ENCODE measurements at places on chromosomes 3 and 15.

- DNase-seq = no peak
Measured at GRCh38 chr15:52858782-52859176, 68.6 kb upstream of the ONECUT1 start.

GRCh38 chr15:32928876-32929275 is 211.1 kb downstream of the GREM1 start:
- DNase-seq = no peak

DNA sequence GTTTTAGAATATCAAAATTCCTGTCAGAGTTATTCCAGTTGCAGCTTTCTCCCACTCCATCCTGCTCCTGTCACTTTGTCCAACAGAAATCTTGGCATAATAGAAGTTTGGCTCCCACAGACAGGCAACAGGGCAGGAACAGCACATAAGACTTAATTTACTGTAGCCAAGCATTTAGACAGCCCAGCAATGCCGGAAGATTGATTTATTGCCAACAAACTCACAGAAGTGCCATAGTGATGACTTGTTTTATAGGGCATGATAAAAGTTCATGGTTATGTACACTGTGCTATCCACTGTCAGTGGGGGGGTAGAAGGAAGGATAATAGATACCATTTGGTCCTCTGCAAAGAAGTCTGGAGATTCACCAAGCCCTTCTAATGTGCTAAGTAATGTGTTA is 98.3 kb upstream of the CBLB start:
- peak; percentile 77 for DNase-seq

GRCh38 chr3:128486681-128487537 is 6.1 kb downstream of the GATA2 start:
- DNase-seq = no peak

DNA sequence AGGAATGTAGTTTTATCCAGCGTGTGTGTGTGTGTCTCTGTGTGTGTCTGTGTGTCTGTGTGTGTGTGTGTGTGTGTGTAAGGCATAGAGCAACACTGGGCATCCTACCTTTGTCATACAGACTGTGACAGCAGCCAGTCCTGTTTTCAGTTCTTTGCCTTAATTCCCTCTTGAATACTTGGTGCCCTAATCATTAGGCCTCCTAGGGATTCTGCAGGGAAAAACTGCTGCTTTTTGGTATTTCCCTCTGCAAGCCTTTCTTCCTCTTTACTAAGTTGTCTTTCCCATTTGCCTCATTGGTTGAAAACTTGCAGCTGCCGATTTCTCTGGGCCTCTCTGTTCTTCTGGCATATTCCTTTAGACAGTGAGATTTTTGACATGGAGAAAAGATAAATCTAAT is 9.2 kb downstream of the SLC25A36 start:
- no peak for DNase-seq

- DNase-seq = no peak
Measured at GRCh38 chr3:159187706-159188105, 385.9 kb downstream of the MFSD1 start.

DNA sequence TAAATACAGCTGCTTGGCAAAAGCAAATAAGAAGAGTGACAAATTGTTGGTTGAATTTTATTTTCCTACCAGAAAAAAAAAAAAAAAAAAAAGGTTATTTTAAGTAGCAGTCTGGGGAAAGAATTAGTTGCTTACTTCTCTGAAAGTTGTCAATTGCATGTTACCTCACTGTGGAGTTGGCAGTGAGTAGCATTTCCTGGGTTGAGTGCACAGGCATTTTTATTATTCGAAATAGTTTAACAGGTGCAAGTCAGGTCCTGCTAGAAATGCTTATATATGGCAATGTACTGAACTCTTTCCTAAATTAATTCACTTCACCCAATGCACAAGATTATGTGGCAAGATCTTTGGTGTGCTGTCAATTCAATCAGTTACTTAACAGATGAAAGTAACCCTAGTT is 680.6 kb downstream of the EPHA3 start:
- DNase-seq = no peak

DNA sequence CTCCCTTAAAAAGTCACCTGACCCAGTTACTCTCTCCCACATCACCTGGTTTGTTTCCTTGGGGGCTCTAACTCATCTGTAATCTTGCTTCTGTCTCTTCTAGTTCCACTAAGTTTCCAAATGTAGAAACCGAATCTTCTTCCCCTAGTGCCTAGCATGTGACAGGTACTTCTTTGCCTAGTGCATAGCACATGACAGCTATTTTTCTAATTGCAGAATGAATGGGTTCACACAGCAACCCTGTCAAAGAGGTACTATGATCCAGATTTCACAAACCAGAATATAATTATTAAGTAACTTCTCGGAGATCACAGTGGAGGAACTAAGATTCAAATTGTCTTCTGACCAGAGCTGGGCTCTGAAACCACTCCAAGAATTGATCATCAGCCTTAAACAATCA is 7.4 kb downstream of the DPH3 start:
- no peak for DNase-seq

- DNase-seq = peak; percentile 14
Measured at GRCh38 chr15:75720787-75721479, 8.3 kb upstream of the CSPG4 start.

GRCh38 chr3:111706527-111706926 is 111.4 kb upstream of the ZBED2 start:
- no peak for DNase-seq

DNA sequence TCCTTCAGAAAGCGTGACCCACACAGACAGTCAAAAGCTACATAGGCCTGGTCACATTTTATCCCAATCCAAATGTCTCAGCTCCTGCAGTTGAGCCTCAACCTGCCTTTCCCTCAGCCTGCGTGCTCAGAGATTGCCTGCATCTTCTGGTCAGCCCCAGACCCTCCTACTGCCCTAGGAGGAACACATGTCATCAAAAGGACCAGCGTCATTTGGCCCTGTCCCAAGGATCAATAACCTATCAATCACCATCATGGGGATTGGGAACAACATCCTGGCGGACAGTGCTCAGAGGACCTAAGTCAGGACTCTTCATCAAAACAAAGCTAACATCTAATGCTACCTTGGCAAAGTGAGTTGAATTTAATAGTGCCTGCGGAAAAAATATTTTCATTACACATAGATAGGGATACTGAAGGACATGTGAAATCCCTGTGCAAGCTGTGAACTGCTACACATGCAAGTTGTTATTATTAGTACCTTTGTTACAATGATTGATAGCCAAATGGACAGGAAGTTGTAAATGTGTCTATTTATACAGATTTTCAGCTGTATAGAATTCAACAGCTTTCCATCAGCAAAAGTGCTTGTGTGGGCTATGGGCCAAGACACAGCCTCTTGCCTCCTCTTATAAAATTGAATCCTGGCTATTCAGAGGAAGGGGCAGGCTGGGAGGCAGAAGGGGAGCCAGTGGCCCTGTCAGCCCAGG is 47.7 kb downstream of the UMPS start:
- DNase-seq = no peak

DNA sequence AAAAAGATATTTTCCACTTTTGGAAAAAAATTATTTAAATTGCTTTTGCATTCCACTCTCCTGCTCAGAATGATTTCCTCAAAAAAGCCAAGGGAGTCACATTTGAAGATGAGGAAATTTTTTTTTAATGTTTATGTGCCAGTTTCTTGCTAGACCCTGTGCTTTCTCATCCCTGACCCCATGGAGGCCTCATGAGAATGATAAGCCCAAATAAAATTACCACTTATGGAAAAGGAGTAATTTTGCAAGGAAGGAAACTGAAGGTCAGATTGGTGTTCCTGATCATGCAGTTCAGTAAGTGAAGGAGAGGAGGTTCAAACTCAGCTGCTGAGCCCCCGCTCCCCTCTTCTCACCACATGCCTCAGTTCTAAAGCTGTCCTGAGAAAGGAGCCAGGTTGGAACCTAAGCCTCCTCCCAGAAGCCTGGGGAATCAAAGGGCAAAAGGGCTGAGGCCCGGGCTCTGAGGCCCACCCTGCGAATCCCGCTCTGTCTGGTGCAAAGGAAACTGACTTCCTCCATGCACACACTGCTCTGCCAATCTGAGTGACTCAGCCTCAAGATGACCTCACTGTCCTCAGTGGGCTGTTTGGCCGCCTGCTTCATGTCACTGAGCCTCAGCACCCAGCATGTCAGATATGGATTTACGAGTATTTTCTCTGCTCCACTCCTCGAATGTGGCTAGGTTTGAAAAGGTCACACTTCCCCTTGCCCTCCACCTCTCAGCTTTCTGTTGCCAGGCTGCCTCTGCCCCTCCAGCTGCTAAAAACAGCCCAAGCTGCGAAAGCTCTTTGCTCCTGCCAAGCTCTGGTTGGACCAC is 56.9 kb upstream of the FLNB start:
- DNase-seq = no peak

- DNase-seq = no peak
Measured at GRCh38 chr15:75869446-75869845, 26.2 kb downstream of the UBE2Q2 start.

DNA sequence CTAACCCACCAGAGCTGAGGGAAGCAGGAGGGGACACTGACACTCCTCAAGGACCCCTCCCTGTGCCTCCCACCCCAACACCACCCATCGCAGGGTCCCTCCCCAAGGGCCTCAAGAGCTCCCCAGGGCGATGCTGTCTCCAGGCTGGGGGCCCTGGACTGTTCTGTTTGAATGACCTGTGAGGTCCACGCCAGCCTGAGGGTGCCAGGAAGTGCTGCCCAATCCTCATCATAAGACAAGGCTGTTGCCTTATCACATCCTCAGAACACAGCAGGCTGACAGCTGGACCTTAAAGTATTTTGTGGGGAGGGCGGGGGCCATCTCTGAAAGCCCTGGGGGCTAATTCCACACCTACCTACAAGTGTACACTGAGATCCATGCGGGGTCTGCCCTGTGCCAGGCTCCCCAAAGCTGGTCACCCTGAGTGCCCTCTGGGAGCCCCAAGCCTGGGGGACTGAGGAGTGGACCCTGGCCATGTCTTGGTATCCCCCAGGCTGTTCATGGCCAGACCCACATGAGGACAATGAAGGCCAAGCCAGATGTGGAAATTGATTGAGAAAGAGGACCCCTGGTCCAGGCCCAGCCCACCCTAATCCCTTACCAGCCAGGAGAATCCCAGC is 23.8 kb upstream of the GOLGA6C start:
- DNase-seq = no peak

- DNase-seq = no peak
Measured at GRCh38 chr3:57127891-57128518, 37.1 kb downstream of the IL17RD start.

GRCh38 chr15:91866371-91866905 is 12.9 kb downstream of the SLCO3A1 start:
- peak; percentile 93 for DNase-seq

GRCh38 chr15:48811325-48811958 is 573 bp upstream of the CEP152 start:
- no peak for DNase-seq

- DNase-seq = no peak
Measured at GRCh38 chr15:89197503-89197971, 23.8 kb downstream of the RLBP1 start.

DNA sequence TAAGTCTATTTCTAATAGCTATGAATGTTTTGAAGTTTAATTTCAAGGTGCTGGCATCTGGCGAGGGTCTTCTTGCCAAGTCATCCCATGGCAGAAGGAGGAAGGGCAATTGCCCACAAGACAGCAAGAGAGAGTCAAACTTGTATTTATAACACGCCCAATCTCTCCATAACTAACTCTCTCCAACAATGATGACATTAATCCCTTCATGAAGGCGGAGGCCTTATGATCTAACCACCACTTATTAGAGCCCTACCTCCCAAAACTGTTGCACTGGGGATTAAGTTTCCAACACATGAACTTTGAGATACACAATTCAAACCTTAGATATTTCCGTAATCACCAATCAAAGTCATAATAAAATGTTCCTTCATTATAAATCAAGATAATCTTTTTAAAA is 406.9 kb downstream of the CNTN6 start:
- DNase-seq = no peak

DNA sequence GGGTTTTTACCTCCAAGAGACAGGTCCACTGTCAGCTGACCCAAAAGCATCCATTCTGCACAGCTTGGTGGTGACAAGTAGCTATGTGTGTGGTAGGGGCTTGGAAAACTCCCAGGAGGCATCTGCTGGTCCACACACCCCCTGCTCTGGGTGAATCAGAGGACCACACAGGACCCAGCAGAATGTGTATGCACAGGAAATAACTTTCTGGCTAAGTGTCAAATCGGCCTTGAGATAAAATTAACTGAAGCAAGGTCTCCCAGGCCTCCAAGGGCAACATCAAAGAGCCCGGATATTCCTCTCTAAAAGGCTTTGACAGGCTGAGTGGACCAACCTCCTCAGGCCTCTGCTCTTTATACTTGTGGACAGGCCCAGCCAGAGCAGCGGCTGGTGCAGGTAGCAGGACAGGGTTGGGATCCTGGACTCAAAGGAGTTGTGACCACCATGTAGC is 66.5 kb downstream of the CTNNB1 start:
- no peak for DNase-seq

GRCh38 chr3:48412375-48413001 is 17.4 kb downstream of the PLXNB1 start:
- no peak for DNase-seq

GRCh38 chr3:59644479-59645402 is 594.9 kb upstream of the CFAP20DC start:
- DNase-seq = no peak

GRCh38 chr15:60840703-60841411 is 361.9 kb upstream of the ICE2 start:
- DNase-seq = no peak

GRCh38 chr3:195155570-195156241 is 115.3 kb downstream of the XXYLT1 start:
- DNase-seq = no peak
